ENCODE measurements at places on chromosomes 3 and 15. TPM values are rescaled to one million over a fixed set of nuclear protein-coding genes. Genes with fewer than 3 reads are reported as not detected.

DNA sequence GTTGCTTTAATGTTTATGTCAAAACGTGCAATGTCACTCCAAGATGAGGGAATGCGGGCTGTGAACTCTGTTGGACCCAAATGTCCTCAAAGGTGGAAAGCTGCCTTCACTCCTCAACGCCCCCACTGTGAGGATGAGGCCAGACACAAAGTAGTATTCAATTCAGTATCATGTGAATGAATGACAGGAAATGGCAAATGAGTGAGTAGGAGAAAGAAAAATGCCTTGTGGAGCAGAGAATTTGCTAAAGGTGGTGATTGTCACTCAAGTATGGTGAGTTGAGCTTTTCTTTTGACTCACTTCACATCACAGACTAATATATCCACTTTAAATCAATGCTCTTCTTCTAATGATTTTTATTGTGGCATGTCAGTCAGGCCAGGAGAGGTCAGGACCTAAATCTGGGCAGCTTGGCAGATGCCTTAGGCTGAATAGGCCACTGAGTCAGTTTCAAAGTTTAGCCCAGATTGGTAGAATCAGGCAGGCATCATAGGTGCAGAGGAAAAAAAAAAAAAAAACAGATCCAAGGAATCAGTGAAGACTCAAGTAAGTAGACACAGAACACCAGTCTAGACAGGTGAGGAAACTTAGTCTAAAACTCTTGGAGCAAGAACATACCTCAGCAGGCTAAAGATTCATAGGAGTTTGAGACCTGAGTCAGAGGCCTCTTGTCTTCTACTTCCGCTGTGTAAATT lies 71.0 kb upstream of the ZBED2 start:
- no peaks in the 10 kb centered on the region for H3K27me3 ChIP-seq
- no peak overlapping the region for H3K4me3 ChIP-seq
- no peak for DNase-seq
- peaks cover 73% of the 10 kb centered on the region for H3K36me3 ChIP-seq
- peak overlapping the region; percentile 93 for H3K27ac ChIP-seq

DNA sequence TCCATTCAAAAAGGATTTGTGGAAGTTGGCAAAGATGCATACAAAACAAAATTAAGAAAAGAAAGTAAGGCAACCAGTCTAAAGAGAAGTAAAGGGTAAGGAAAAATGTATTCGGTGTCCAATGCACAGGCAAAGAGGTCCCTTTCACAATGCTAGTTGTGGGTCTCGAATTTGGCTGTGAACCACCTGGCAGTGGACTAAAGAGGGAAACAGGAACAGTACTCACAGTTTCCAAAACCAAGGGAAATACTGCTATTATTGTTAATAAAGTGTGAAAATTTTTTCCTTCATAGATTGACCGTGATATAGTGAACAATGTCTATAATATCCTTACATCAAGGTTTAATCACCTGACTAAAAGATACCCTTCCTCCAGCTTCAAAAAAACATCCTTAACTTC lies 57.9 kb downstream of the TNIK start:
- no peaks in the 10 kb centered on the region for H3K27me3 ChIP-seq
- H3K36me3 ChIP-seq = peaks cover 15% of the 10 kb centered on the region
- no peak overlapping the region for H3K4me3 ChIP-seq
- no peaks in the 10 kb centered on the region for H3K4me1 ChIP-seq
- no peak for DNase-seq

The ZNF860 gene
- total RNA-seq = not detected

GRCh38 chr15:97903560-97903959 lies 56.9 kb upstream of the ARRDC4 start:
- no peak overlapping the region for H3K4me3 ChIP-seq
- peaks cover 15% of the 10 kb centered on the region for H3K27me3 ChIP-seq
- no peak for DNase-seq
- no peak overlapping the region for H3K27ac ChIP-seq
- no peaks in the 10 kb centered on the region for H3K4me1 ChIP-seq
- no peaks in the 10 kb centered on the region for H3K36me3 ChIP-seq

The CYP1A2 gene
- not detected for total RNA-seq

The SOX14 gene
- not detected for total RNA-seq

- no peaks in the 10 kb centered on the region for H3K4me1 ChIP-seq
- H3K27ac ChIP-seq = no peak overlapping the region
- DNase-seq = no peak
- H3K36me3 ChIP-seq = no peaks in the 10 kb centered on the region
These were observed 82.1 kb upstream of the PHLDB2 start for GRCh38 chr3:111776827-111777483.

The DUOXA2 gene
- not detected for total RNA-seq

The LRTM1 gene
- not detected for total RNA-seq

GRCh38 chr15:90307661-90308060 lies 42.2 kb downstream of the NGRN start:
- peaks cover 26% of the 10 kb centered on the region for H3K4me1 ChIP-seq
- no peak overlapping the region for H3K27ac ChIP-seq
- H3K4me3 ChIP-seq = no peak overlapping the region

DNA sequence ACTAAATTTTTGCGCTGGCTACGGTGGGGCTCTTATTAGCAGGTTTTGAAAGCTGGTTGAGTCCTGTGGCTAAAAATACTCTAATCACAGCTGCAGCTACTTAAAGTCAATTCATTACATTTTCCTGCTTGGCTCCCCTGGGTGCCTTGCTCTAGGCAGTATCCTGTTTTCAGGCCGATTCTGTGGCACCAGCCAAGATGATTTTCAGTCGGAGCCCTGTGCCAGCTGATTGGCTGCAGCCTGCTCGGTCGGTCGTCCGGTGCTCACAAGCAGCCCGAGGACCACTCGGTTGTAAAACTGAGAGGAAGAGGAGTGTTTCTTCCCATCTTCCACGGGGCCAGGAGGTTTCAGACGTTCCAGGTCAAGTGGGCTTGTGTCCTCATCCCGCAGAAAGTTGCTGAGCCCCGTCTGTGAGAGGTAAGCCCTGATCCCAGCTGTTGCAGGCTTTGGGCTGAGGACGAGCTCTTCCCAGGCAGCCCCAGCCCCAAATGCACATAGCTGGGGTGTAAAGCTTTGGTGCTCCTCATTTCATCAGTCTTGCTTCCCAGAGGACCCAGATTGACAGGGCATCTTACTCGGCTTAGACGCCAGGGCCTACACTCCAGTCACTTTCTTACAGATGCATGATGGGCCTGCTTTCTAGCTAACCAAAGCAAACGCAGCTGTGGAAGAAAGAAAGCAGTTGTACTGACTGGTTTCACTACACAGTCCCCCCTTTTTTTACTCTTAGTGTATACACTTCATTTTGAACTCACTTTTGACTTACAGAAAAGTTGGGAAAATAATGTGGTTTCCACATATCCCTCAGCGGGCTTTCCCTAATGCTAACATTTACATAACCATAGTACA lies 15.9 kb downstream of the LYSMD4 start:
- no peak overlapping the region for H3K27ac ChIP-seq
- H3K4me1 ChIP-seq = peaks cover 40% of the 10 kb centered on the region
- peaks cover 19% of the 10 kb centered on the region for H3K36me3 ChIP-seq
- no peaks in the 10 kb centered on the region for H3K27me3 ChIP-seq
- no peak overlapping the region for H3K4me3 ChIP-seq

- H3K27ac ChIP-seq = no peak overlapping the region
- H3K4me3 ChIP-seq = no peak overlapping the region
- H3K36me3 ChIP-seq = no peaks in the 10 kb centered on the region
- no peak for DNase-seq
- peaks cover 5% of the 10 kb centered on the region for H3K27me3 ChIP-seq
These were observed 133.1 kb upstream of the ABHD17C start for GRCh38 chr15:80562033-80562432.

DNA sequence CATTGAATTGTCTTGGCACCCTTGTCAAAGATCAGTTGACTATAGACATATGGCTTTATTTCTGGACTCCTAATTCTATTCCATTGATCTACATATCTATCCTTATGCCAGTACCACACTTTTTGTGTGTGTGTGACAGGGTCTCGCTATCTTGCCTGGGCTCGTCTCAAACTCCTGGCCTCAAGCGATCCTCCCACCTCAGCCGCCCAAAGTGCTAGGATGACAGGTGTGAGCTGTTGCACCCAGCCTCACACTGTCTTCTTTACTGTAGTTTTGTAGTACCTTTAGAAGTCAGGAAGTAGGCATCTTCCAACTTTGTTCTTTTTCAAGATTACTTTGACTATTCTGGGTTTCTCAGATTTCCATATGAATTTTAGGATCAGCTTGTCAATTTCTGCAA lies 24.3 kb downstream of the CDAN1 start:
- no peak overlapping the region for H3K27ac ChIP-seq
- H3K27me3 ChIP-seq = no peaks in the 10 kb centered on the region
- H3K4me1 ChIP-seq = peaks cover 5% of the 10 kb centered on the region
- H3K4me3 ChIP-seq = no peak overlapping the region

The CCR2 gene
- 70.8 TPM for total RNA-seq

GRCh38 chr3:16741103-16741758 lies 136.0 kb upstream of the DAZL start:
- no peak for DNase-seq
- H3K4me1 ChIP-seq = no peaks in the 10 kb centered on the region
- no peaks in the 10 kb centered on the region for H3K27me3 ChIP-seq
- H3K36me3 ChIP-seq = no peaks in the 10 kb centered on the region
- no peak overlapping the region for H3K4me3 ChIP-seq
- H3K27ac ChIP-seq = no peak overlapping the region
